Activated T-helper 1 cell treated with Interleukin-2 at 50 U/mL for 16 hours (primary cell): ENCODE measurements at places on chromosomes 7 and 10.
A peak's percentile ranks its signal among the peaks of the same experiment; 100 is the strongest.

GRCh38 chr10:12849319-12850181, 152.0 kb downstream of the CCDC3 start:
- DNase-seq, result no peak

DNA sequence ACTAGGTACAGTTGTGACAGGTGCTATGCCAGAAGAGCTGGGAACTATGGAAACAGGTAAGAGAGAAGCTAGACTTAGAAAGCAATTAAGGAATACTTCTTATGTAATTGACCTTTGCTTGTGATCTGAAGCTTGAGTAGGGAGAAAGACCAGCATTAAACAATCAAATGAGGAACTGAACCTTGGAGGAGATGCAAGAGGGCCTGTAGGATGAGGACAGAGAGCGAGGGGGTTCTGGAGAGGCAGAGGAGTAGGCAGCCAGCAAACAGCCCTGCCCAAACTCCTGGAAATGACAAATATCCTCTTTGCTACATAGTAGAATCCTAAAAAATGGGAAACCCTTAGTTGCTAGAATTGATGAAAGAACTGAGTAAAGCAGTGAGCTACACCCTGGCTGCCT, 41.6 kb upstream of the FAM204A start:
- no peak for DNase-seq

GRCh38 chr7:74395745-74396311, 57.9 kb upstream of the GTF2IRD1 start:
- DNase-seq, result no peak

DNA sequence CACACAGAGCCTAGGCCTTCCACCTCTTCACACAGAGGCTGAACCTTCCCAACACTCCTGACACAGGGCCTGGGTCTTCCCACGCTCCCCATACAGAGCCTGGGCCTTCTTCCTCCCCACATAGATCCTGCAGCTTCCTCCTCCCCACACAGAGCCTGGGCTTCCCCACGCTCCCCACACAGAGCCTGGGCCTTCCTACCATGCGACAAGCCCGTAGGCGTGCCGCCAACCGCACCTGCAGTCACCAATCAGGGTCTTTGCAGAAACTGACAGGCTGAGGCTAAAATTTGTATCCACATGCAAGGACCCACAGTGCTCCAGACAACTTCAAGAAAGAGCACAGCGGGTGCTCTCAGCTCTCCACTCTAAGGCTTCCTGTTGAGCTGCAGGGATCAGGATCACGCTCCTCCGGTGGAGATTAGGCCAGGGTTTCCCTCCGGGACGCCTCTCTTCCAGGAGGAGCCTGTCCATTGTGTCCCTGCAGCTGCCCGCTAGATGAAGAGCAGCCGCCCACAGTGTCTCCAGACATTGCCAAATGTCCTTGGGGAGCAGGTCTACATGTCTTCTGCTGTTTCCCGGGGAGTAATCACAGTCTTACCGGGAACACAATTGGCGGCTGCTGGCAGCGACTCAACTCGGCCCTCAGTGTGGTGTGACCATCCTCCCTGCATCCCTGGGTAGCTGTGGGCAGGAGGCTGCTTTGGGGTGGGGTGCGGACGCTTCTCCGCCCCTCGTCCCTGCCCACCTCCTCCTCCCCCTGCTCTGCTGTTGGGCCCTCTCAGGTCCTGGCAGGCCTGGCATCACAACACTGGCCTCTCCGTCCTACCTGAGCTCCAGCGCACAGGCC, 9.7 kb downstream of the CFAP46 start:
- DNase-seq, result no peak

- DNase-seq, result no peak
These were observed 6.7 kb upstream of the MGAM2 start for GRCh38 chr7:142104550-142105527.

GRCh38 chr10:98299341-98299740, 31.3 kb upstream of the LOXL4 start:
- DNase-seq, result no peak

DNA sequence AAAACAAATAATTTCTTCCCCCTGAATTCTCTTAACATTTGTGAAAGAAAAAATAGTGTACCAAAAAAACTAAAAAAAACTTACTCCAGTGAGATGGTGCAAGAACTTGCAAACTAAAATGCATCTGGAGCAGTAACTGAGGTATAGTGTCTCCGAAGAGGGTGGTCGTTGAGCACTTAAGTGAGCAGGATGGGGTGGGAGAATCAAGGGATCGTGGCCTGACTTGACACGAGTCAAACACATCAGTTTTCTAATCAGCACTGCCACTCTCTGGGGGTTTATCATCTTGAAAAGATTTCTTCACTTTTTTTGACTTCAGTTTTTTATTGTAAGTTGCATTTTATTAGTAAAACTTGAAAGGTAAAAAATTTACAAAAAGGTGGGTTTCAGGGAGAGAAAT, 2.5 kb downstream of the ZNF273 start:
- no peak for DNase-seq

DNA sequence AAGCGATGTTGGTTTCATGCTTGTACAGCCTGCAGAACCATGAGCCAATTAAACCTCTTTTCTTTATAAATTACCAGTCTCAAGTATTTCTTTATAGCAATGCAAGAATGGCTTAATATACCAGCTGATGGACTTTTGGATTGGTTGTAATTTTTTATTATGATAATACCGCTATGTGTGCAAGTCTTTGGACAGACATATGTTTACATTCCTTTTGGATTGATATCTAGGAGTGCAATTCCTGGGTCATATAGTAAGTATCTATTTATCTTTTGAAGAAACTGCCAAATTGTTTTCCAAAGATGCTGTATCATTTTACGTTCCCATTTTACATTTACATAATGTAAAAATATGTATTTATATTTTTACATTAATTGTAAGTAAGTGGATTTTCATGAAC, 81.2 kb upstream of the PIP4K2A start:
- no peak for DNase-seq

DNA sequence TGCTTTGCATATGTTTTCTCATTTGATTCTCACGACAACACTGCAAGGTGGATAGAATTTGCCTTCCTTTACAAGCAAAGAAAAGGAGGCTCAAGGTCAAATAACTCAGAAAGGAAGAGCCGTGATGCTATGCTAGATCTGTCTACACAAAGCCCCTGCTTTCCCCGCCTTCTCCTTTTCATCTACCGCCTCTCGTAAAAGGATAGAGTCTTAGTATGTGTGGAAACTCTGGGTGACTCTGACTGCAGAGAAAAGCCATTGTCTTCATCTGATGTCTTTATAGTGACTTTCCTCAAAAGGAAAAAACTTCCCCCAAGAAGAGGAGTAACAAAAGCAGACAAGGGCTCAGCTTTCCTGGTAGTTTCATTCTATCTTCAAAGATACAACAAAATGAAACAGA, 292.7 kb downstream of the ACTR3B start:
- no peak for DNase-seq

- DNase-seq, result no peak
These were observed 969.7 kb downstream of the GATA3 start for GRCh38 chr10:9024210-9024609.

DNA sequence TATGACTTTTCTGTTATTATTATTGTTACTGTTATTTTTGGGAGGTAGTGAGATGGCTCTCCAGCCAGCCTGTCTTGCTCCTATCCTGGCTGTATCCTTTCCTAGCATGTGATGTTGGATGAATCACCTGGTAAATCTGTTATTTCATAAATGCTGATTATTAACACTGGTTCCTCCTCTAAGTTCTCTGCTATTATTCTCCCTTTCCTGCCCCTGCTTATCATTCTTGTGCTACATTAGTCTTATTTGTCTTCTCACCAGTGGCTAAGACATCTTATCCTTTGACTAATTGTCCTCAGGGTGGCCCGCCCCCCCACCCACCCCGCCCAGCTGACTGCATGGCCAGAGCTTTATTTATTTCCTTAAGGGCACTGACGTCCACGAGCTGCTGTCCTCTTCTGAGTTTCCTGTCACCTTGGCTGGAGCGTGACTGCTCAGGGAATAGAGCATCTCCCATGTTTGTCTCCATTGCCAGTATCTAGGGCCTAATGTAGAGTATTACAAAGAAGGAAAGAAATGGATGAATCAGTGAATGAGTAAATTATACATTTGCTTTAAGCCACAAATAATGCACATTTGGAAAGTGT, 110.1 kb upstream of the KLF6 start:
- no peak for DNase-seq

GRCh38 chr10:70816220-70816894, 609 bp downstream of the SGPL1 start:
- peak; percentile 18 for DNase-seq

GRCh38 chr10:60818134-60818770, 40.0 kb downstream of the CDK1 start:
- DNase-seq, result no peak

DNA sequence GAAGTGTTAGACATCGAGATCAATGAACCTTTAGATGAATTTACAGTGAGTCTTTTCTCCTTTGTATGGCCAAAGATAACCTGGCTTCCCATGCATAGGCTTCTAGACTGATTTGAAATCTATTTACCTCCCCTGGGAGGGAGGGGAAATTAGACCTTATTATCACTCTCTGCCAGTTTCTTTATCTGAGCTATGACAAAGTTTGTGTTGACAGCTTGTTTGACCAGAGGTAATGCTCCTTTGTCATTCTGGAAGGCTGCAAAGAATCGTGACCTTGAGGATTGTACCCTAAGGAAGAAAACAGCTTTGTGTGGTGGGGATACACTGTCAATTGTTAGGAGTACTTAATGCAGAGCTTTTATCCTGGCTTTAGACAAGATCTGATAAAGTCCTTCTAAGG, 36.4 kb downstream of the RBM33 start:
- DNase-seq, result no peak

GRCh38 chr10:34319197-34319846, 495.8 kb downstream of the PARD3 start:
- DNase-seq, result no peak

- DNase-seq, result no peak
These were observed 4.5 kb downstream of the CAMK2B start for GRCh38 chr7:44320794-44321371.

DNA sequence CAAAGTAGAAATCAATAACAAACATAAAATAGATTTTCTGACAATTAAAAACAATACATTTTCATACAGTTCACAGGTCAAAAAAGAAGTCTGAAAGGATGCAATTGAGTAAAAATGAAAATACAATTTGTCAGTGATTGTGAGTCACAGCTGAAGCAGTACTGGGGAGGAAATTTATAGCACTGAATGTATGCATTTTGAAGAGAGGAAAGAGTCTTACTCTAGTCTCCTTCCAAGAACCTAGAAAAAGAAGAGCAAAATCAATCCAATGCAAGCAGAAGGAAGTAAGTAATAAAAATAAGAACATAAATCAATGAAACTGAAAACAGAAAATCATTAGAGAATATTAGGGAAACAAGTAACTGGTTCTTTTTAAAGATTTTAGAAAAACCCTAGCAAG, 507.2 kb upstream of the IGFBP3 start:
- DNase-seq, result no peak

DNA sequence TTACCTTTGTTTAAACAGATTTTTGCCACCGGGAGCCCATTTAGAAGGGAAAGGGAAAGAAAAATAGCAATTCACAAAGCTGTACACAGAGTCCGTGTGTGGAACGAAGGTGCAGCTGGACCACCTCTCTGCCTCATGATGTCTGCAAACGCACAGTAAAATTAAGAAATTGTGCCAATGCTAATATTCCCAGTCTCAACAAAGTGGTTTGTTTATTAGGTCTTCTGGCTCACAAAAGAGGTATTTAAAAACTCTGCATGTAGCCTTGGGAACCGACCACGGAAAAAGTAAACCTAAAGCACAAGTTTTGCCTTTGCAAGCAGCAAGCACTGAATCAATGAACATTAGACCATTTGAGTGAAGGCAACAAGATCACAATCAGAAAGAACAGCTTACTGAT, 57.7 kb downstream of the CREB3L2 start:
- DNase-seq, result no peak

GRCh38 chr10:30160271-30160982, 101.0 kb upstream of the JCAD start:
- no peak for DNase-seq

- DNase-seq, result no peak
These were observed 202.3 kb upstream of the KLF6 start for GRCh38 chr10:3987143-3987974.

DNA sequence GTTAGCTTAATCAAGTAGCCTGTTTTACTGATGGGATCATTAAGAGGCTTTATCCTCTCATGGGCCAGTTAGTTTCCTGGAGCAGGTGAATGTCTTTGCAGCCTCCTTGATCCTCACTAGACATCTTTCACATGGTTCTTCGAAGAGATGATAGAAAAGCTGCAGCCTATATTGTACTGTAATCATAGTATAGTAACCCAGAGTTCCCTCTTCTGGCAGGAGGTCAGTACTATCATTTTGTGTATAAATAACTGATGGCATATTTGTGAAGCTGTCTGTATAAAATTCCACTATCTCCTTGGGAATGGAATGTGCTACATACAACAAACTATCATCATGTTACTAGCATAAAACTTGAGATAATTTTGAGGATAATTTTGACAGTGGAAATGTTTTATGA, 123.8 kb upstream of the PRPS1L1 start:
- no peak for DNase-seq

DNA sequence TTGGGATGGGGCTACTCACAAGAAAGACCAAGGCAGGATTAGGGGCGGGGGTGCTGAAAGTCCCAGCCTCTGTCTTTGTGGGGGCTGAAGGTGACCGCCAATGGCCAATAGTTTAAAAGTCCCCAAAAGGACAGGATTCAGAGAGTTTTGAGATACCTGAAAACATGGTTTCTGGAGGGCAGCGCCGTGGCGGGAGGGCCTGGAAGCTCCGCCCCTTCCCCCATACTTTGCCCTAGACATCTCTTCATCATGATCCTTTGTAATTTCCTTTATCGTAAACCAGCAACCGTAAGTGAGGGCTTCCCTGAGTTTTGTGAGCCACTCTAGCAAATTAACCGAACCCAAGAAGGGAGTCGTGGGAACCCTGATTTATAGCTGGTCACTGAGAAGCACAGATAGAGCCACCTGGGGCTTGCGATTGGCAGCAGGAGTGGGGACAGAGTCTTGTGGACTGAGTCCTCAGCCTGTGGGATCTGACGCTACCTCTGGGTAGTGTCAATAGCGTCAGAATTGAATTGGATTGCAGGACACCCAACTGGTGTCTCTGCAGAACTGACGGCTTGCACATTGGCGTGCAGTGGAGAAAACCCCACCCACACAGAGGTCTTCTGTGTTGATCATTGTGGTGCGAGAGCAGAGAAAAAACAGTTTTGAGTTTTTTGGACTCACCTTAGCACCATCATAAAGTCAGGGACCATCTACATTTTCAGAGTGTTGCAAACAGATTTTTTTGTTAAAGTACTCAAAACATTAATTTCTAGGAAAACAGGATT, 169.3 kb downstream of the USP6NL start:
- DNase-seq, result no peak

GRCh38 chr10:1180836-1181235, 124.7 kb downstream of the WDR37 start:
- no peak for DNase-seq

GRCh38 chr7:70183278-70183677, 585.0 kb downstream of the AUTS2 start:
- DNase-seq, result no peak
